GDM1 (cell line): ENCODE measurements at places on chromosomes 5 and 9.

DNA sequence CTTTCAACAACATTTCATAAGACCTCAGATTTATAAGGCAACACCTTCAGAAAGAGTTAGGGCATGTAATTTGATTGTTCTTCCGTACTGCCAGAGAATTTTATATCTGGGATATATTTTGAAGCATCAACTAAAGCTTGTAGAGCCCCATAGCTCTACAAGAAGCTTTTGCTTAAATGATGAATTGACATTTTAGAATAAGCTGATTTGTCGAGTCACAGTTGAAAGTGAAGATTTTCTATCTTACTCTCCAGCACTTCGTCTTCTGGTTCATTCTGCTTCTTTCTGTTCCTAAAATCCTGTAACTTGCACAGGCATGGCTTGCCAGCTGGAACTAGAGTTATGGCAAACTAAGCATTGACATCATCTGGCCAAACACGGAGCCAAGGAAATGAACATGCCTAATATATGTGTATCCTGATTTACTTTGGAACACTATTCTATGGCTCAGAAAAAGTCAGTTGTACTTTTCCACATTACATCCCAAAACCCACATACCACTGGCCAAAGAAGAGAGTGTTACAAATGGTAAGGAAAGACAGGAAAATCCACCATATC lies 68.6 kb upstream of the MAST4 start:
- no peak for DNase-seq

DNA sequence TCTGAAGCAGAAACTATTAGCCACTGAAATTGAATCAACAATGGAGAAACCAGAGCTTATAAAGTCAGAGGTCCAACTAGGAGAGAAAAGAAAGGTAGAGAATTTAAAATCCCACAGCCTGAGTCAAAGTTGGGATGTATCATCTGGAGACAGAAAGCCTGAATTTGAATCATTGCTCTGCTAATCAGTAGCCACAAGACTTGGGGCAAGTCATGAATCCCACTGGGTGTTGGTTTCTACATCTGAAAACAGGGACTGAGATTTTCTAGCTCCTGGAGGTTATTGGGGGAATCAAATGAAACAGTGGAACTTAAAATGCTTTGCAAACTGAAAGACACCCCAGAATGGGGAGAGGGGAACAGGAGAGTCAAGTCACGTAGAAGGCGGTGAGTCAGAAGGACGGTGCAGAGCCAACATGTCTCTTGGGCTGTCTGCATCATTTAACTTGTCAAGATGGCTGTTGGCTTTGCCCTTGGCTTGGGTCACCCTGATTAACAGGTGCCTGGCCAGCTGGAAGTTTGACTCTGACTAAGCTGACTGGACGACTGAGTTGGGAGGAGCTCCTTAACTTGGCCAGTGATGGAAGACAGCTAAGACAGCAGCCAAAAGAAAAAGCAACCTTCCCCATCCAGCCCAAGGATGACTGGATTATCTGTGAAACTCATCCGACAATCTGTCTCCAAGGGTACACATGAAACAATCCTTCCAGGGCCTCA lies 60.6 kb upstream of the ADRA1B start:
- no peak for DNase-seq

DNA sequence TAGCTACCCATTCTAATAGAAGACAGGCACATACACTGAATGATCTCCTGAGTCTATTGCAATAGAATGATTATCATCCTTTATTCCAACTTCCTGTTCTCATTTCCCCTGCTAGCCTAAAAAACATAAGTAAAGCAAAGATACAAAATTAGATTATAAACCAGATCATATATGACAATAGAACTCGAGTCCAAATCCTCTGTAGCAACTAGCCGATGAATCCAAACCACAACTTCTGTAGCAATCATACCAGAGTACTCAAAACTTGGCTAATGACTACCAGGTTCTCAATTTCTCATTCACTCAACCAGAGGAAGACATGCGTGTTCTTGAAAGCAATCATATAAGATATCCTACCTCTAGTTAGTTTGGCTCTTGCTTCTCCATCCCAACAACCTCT lies 622.1 kb downstream of the PSAT1 start:
- no peak for DNase-seq

- DNase-seq, result no peak
These were observed 18.1 kb downstream of the FYB1 start for GRCh38 chr5:39201160-39201780.

DNA sequence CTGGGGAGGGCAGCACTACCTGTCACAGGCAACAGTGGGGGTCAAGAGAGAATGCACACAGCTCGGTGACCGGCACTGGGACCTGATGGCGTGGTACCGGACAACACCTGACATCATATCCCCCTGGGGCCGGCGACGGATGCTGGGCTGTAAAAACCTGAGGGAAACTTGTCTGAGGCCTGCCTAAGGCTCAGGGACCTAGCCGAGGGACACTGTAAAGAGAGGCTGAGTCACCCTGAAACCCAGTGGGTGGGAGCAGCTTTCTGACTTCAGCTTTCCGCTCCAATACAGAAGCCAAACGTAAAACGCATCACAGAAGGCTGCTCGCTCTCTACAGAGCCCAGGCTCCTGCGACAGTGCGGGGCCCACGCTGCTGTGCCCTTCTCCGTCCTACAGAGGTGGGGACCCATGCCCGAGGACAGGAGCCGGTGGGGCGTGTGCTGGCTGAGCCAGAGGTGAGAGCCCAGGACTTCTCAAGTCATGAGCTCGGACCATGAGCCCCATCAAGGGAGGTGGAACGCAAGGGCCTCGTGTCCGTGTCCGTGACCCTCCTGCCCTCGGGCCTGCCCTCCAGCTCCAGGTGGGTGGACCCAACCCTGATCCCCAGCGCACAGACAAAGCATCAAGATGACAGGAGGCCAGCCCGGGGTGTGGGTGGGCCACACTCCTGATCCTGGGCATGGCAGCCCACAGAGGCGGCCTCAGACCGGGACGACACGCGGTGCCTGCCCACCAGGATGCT lies 5.3 kb downstream of the RALGDS start:
- DNase-seq, result no peak

GRCh38 chr5:4348423-4348822 lies 752.8 kb downstream of the IRX1 start:
- DNase-seq, result no peak

GRCh38 chr5:58450018-58450417 lies 9.9 kb downstream of the PLK2 start:
- no peak for DNase-seq

DNA sequence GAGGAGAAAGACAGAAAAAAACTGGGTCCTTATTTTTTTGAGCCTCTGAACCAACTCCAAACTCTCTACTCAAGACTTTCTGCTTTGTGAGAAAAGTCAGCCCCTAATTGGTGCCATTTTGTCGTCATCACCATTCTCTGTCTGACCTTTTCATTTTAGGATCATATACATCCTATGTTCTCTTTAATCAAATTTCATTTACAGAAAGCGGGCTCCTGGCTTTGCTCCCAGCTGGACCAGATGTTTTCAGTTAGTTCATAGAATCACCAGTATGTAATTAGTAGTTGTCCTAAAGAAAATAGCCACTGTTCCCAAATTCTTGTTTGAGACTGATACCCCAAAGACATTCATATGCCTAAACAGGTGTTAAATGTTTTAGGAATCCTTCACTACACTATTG lies 28.6 kb upstream of the SLCO4C1 start:
- no peak for DNase-seq
